Spleen (tissue), 13 donors: ENCODE measurements at places on chromosomes 5 and 9.

- DNase-seq, result no peak
- no peak overlapping the region for H3K4me3 ChIP-seq
- H3K36me3 ChIP-seq, result no peaks in the 10 kb centered on the region
- no peak overlapping the region for H3K27ac ChIP-seq
- H3K27me3 ChIP-seq, result no peaks in the 10 kb centered on the region
Observed at GRCh38 chr9:90014421-90014820, 409.6 kb downstream of the GADD45G start.

- no peaks in the 10 kb centered on the region for H3K36me3 ChIP-seq
- H3K4me3 ChIP-seq, result no peak overlapping the region
- H3K4me1 ChIP-seq, result no peaks in the 10 kb centered on the region
- H3K27me3 ChIP-seq, result no peaks in the 10 kb centered on the region
- no peak for DNase-seq
- no peak overlapping the region for H3K27ac ChIP-seq
Observed at GRCh38 chr9:105975886-105976645, 281.7 kb downstream of the TMEM38B start.

- no peaks in the 10 kb centered on the region for H3K36me3 ChIP-seq
- H3K27ac ChIP-seq, result no peak overlapping the region
- no peak overlapping the region for H3K4me3 ChIP-seq
- H3K27me3 ChIP-seq, result no peaks in the 10 kb centered on the region
- no peak for DNase-seq
Observed at GRCh38 chr5:142017832-142018427, 5.1 kb upstream of the GNPDA1 start.

DNA sequence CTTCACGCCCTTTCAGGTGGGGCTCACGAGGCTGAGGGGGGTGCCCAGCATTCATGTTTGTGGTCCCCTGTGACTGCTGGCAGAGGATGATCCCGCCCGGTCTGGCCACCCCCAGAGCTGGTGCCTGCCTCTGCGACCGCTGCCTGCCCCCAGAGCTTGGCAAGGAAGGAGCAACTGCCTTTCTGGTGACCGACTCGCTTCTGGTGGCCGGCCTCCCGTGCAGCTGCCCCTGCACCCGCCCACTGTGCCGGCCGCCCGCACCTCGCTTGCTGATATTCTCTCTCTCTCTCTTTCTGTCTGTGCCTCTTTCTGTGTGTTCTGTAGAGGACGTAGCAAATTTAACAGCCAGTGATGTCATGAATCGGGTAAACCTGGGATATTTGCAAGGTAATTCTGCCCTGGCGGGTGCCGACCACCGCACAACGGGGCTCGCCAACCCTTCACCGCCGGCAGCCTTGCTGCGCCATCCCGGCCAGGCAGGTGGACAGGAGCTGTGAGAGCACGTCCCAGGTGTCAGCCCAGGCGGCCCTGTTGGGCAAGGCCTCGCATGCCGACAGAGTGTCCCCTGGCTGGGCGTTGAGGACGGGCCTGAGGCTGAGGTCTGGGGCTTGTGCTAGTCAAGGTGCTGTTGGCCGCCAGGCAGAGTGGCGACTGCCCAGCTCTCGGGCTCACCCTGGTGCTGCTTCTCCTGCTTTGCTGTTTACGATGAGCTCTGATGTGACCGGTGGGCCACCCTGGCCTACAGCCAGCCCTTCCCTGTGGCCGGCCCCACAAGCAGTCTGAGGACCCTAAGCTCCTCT lies 86.0 kb downstream of the KCNT1 start:
- no peaks in the 10 kb centered on the region for H3K27me3 ChIP-seq
- H3K4me3 ChIP-seq, result no peak overlapping the region
- no peaks in the 10 kb centered on the region for H3K4me1 ChIP-seq
- no peaks in the 10 kb centered on the region for H3K36me3 ChIP-seq
- no peak for DNase-seq
- no peak overlapping the region for H3K27ac ChIP-seq

GRCh38 chr9:99000476-99001395 lies 57.0 kb downstream of the COL15A1 start:
- no peak overlapping the region for H3K27ac ChIP-seq
- no peak overlapping the region for H3K4me3 ChIP-seq
- no peaks in the 10 kb centered on the region for H3K4me1 ChIP-seq

DNA sequence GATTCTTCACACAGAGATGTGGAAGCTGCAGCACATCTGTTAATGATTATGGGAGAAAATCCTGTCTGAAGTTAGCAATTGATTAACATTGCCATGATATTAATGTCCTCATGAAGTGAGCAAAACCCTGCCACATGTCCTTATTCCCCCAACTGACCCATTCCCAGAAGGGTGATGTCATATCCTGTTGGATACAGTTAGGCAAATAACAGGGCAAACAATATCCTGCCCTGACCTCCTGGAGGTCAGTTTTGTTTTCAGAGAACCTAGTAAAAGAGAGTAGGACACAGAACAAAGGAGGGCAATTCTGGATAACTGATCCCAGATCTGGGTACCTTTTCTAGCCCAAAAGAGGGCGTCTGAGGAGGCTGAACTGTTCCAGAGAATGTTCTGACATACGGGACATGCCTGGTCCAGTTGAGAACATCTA lies 11.0 kb downstream of the ABLIM3 start:
- H3K27me3 ChIP-seq, result no peaks in the 10 kb centered on the region
- H3K36me3 ChIP-seq, result no peaks in the 10 kb centered on the region
- H3K4me1 ChIP-seq, result peaks cover 7% of the 10 kb centered on the region
- H3K27ac ChIP-seq, result peak overlapping the region; percentile 10
- no peak overlapping the region for H3K4me3 ChIP-seq
- no peak for DNase-seq

DNA sequence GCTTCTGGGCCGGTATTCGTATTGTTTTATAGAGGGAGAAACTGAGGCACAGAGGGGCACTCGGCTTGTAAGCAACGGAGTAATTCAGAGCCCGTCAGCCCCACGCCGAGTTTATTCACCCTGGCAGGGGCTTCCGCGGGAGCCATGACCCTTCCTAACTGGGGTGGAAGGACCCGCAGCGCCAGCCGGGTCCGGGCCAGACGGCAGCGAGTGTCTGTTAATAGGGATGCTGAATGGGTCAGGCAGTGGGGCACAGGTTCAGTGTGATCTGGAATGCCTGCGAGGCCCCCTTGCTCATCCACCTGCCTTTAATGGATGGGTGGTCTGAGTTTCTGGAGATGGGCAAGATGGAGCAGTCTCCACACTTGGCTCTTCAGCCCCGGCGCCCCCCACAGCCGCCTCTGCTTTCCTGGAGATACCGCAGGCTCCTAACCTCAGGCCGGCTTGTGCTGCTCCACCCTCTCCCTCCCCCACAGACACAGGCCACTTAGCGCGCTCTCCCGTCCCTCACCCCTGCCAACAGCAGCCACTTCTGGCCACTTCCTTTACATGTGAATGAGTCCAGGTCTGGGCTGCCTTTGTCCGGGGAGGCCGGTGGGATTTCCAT lies 147.1 kb downstream of the ERCC6L2 start:
- DNase-seq, result peak; percentile 82
- H3K4me1 ChIP-seq, result peaks cover 51% of the 10 kb centered on the region
- peaks cover 56% of the 10 kb centered on the region for H3K27me3 ChIP-seq

GRCh38 chr5:113382731-113383130 lies 52.1 kb downstream of the TSSK1B start:
- no peak overlapping the region for H3K27ac ChIP-seq
- no peak for DNase-seq
- no peak overlapping the region for H3K4me3 ChIP-seq
- peaks cover 11% of the 10 kb centered on the region for H3K4me1 ChIP-seq
- H3K27me3 ChIP-seq, result no peaks in the 10 kb centered on the region
